Right atrium auricular region (tissue), 2 donors: ENCODE measurements at places on chromosomes 3 and 15. TPM values are rescaled to one million over a fixed set of nuclear protein-coding genes. Genes with fewer than 3 reads are reported as not detected.

GRCh38 chr3:50304601-50305000, 1.2 kb upstream of the HYAL1 start:
- DNase-seq = no peak

Gene STAC
- 0.33 TPM for total RNA-seq

Gene CYP8B1
- not detected for total RNA-seq

DNA sequence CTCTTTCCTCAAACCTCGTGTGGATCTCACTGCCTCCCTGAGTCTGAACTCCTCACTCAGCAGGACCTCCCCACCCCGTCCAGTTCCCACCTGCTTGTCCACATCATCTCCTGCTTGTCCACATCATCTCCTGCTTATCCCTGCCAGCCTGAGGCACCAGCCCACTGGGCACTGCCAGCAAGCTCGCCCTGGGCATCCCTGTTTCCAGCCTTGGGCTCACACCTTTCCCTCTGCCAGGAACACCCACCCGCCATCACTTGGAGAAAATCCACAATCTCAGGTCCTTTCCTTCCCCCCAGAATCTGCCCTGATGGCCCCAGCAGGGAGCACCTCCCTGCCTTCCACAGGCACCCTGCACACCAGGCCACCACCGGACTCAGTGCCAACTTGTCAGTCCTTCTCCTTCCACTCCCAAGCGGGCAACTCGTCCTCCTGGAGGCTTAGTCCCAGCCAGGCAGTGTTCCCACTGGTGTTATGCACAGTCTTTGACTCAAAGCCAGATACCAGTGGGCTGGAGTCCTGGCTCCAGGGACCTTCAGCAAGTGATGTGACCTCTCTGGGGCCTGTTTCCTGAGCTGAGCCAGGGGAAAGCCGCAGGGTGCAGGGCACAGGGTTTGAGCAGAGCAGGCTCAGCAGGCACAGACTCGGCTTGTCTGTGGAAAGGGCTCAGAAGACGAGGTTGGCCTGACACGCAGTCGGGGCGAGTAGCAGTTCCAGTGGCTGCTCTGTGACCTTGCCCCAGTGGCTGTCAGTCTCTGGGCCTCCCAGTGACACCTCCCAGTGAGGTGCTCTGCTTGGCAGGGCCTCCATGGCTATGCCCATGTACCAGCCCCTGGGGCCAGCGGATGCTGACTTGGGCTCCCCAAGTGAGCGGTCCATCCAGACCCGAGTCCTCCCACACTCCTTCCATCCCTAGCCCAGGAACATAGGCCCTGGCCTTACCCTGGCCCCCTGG, 9.5 kb upstream of the MESP2 start:
- DNase-seq = no peak

GRCh38 chr3:15327941-15328340, 4.4 kb downstream of the SH3BP5 start:
- DNase-seq = no peak

GRCh38 chr15:32641517-32642059, at the start of gene SCG5:
TSS of gene SCG5 (plus strand) at chr15:32641710. CDS start at chr15:32643593, 1,883 bp downstream.
- no peak for DNase-seq

GRCh38 chr3:114760679-114761078, 386.4 kb downstream of the ZBTB20 start:
- DNase-seq = no peak

DNA sequence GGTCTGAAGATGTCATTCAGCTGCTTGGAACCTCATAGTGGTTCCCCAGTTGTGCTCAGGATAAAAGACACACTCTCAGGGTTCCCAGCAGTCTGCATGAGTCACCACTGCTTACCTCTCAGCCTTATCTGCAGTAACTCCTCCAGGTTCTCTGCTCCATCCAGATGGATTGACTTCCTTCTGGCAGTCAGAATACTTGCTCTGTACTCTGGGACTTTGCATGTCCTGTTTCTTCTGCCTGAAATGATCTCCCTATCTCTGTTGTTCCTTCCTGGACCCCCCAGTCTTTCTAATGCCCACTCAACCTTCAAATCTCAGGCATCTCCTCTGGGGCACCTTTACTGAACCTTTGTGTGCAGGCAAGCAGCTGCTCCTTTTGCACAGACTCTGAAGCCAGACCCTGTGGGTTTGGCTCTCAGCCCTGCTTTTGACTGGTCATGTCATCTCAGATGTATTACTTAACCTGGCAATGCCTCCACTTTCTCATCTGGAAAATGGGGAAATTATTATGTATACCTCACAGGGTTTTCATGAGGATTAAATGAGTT, 38.4 kb downstream of the ITPR1 start:
- DNase-seq = no peak

GRCh38 chr3:30141178-30141581, 465.2 kb upstream of the TGFBR2 start:
- no peak for DNase-seq

Gene ST3GAL6
- 25.9 TPM for total RNA-seq

GRCh38 chr3:37823189-37823588, 38.5 kb upstream of the CTDSPL start:
- DNase-seq = no peak

DNA sequence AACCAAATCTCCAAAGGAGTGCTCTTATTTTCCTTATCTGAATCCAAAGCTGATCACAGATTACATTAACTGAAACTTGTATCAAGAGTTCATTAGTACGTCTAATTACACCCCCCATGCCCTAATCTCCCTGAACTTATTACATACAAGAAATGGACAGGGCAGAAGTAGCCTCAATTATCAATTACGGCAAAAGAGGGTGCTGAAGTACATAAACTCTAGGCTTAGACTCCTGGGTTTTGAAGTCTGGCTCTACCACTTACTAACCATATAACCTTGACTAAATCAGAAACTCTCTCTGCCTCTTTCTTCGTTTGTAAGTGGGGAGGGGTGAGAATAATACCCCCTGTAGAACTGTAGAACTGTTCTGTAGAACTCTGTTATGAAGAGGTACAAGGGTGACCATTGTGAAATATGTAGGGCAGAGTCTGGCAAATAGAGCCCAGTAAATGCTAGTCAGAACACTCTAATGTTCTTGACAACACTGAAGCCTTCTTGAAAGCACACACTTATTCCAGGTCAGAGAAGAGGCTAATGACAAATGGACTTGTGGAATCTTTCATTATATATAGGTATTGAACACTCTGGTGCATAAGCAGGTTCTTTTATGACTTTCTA, 19.6 kb upstream of the OR5K4 start:
- DNase-seq = no peak

DNA sequence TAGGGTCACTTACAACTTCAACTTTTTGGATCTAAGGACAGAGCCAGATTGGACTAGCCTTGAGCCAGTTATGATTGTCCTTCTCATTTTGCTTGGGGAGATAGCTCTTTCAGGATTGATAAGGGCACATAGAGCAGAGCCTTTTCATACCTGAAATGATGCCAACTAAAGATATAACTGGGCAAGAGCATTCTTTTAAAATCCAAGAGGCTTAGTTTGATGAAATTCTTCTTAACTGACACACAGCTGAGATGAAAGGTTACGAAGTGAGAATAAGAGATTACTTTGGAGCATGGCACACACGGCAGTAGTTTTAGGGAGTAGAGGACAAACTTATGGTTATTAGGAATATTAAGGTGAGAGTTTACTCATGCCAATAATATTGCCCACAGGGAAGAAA, 12.7 kb downstream of the CD200 start:
- no peak for DNase-seq

- DNase-seq = no peak
Measured at GRCh38 chr3:30631243-30631904, 25.0 kb downstream of the TGFBR2 start.

Gene KLHL40
- 0.15 TPM for total RNA-seq

Gene SCG3
- total RNA-seq = not detected

- DNase-seq = no peak
Measured at GRCh38 chr3:27659279-27660021, 62.7 kb downstream of the EOMES start.

Gene MST1R
- total RNA-seq = 4.2 TPM

Gene FILIP1L
- total RNA-seq = 112 TPM
